Thymus (tissue), 14 donors: ENCODE measurements at places on chromosomes 12 and 14. TPM values are rescaled to one million over a fixed set of nuclear protein-coding genes. Genes with fewer than 3 reads are reported as not detected.

- no peak for DNase-seq
Measured at GRCh38 chr14:41120402-41120801, 486.3 kb upstream of the LRFN5 start.

DNA sequence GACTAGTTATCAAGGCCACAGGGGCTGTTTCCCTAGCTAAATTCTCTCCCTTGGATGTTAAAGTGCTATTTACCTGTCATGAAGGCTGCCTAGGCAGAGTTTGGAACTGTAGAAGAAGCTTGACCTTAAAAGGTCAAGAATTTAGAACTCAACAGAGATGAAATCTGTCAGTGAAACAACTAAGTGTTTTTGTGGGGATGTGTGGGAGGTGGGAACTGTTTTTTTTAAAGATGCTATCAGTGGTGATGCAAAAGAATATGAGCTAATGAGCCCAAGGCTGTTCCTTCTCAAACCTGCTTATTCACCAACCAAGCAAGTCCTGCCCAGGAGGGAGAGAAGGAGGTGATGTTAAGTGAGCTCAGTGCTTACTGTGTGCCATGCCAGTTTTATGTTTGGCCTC, 40.8 kb upstream of the POC1B start:
- DNase-seq, result no peak

DNA sequence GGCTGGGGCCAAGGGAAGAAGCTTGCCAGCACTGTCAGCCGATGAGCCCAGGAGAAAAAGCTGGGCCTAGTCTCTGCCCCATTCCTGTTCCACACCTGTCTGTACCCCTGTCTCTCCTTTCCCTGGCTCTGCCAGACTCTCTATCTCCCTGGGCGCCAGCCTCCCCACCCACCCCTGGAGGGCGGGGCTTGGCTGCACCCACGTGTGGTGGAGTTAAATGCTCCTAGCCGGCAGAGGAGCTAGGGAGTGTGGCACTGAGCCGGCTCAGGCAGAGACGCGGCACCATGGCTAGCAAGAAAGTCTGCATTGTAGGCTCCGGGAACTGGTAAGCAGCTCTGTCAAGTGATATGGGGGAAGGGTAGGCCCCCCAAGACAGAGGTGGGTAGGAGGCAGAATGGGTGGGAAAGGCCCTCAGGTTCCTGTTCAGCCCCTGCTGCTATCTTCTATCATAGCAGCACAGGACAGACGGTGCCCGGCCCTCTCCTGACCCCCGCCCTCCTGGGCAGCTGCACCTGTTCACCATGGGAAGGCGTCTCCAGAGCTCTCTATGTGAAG, at the start of gene GPD1:
Gene GPD1 (plus strand): TSS at position 242 of the 555 bp plus-strand sequence. CDS start 43 bp downstream, at position 285.
- DNase-seq, result no peak

GRCh38 chr12:2610358-2610757, 184.4 kb upstream of the FKBP4 start:
- no peak for DNase-seq

DNA sequence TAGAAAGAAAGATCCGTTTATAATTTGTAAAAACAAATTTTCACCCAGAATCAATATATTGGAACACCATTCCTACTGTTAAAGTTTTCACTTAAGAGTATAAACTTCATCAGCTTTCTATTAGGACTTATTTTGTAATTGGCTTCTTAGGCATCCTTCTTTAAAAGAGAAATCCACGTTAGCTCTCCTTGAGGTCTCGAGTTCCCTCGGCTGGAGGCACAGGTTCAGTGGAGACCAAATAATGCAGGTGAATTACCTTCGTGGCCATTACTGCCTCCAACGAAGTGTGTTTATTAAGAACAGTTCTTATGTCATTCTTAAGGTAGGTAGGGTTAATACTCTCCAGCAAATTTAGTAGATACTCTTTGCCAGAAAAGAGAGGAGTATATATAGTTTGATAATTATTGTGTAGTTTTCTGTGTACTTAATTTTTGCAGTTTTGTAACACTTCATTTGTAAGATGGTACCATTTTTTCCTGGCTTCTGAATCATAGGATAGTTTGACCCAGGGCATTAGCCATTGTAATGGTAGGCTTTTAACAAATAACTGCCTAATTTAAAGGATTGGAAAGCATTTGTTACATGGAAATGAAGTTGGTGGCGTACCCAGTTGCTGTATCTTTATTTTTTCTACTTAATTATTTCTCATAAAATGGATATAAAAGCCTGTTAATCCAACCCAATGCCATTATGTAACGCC, 2.2 kb downstream of the CALM1 start:
- no peak for DNase-seq

DNA sequence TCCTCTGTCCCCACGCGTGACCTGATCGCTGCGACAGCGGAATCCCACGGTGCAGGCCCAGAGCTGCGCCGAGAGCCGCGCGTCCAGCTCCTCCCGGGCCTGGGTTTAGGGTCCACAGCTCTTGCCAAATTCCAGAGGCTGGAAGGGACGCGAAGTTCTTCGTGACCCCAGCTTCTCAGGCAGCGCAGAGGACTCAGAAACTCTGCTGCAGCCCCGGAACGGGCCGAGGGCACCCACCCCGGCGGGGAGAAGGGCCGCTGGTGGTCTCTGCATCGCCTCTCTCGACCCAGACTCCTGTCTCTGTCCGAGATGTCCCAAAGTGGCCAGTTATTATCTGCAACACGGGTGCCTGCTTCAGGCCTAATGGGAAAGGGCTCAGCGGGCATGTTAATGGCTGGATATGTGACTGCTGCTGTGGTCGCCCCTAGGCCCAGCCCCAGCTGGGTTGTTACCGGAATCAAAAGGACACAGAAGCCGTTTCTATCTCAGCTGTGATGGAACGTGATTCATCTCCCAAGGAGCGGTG, 236.4 kb downstream of the VRK1 start:
- DNase-seq, result no peak

- DNase-seq, result no peak
Measured at GRCh38 chr14:83529531-83529930, 1995.9 kb upstream of the SEL1L start.

- DNase-seq, result no peak
Measured at GRCh38 chr12:82873951-82874350, 187.2 kb downstream of the TMTC2 start.

The IKZF4 gene
- polyA plus RNA-seq, result 2.7 TPM

The DTX1 gene
- polyA plus RNA-seq, result 2.1 TPM

The GLS2 gene
- 2.6 TPM for polyA plus RNA-seq

The BDKRB1 gene
- 0.62 TPM for polyA plus RNA-seq

The CIT gene
- 2.6 TPM for polyA plus RNA-seq

The TMEM229B gene
- 6.6 TPM for polyA plus RNA-seq

The VAMP1 gene
- 17.2 TPM for polyA plus RNA-seq

The COPS7A gene
- 39.8 TPM for polyA plus RNA-seq

The SERPINA1 gene
- polyA plus RNA-seq, result 26.8 TPM
